Cerebellar nuclear complex (tissue), 1 donor: ENCODE measurements at places on chromosomes 12 and 14.

GRCh38 chr12:24551163-24551786 lies 397.6 kb downstream of the BCAT1 start:
- no peak for DNase-seq

GRCh38 chr12:74415633-74416032 lies 122.0 kb upstream of the ATXN7L3B start:
- DNase-seq: no peak

GRCh38 chr12:124604264-124604680 lies 36.9 kb upstream of the NCOR2 start:
- DNase-seq: no peak

DNA sequence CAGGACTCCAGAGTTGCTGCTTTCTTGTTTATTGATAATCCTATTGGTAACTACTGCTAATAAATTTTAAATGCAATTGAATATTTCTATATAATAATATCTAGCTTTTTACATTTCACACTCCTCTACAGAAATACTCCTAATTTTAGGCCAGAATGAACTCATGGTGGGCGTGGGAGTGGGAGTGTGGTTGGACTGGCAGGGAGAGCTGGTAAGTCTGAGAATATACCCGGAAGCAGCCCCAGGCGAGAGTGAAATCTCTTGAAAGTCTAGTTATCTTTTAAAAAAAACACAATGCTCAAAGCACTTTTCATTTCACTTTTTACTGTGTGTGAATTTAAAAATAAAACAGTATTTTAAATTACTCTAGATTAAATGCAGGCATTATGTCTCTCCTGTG lies 4.7 kb downstream of the TMEM263 start:
- DNase-seq: no peak

DNA sequence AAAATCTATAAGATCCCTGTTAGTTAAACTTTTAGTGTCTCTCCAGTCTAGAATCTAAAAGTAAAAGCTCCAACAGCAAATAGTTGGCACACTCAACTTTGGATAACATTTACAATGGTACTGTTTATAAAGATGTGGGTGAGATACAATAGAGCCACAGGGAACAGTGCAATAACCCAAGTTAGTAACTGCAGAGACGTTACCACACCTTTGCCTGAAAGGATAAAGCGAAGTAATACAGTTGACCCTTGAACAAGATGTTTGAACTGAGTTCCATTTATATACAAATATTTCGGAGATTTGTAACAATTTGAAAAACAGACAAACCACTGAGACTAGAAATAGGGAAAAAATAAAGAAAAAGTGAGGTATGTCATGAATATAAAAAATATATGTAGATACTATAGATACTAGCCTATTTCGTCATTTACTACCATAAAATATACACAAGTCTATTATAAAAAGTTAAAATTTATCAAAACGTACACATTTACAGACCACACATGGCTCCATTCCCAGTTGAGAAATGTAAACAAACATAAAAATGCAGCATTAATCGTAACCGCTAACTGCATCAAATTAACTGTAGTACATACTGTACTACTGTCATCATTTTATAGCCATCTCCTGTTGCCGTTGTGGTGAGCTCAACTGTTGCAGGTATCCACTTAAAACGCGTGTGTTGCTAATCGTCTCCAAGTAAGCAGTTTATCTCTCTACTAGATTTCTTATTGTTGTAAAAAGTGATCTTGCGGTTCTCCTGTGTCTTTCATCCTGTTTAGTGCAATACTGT lies 56.5 kb upstream of the HIF1A start:
- no peak for DNase-seq

DNA sequence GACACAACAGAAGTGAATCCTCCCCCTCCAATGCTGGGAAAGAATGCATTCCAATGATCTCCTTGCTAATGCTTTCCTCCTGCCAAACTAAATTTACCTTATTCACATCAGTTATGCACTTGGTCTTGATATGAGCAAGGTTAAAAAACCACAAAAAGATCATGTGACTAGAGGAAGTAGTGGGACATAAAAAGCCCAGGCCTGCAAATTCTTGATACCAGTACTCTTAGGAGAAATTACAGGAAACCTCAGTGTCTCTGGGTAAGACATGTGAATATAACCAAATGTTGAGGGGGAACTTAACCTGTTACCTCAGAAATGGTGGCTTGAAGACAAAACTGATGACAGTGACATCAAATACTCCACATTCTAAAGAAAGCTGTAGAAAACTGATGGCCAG lies 427.1 kb downstream of the RPS29 start:
- DNase-seq: no peak

DNA sequence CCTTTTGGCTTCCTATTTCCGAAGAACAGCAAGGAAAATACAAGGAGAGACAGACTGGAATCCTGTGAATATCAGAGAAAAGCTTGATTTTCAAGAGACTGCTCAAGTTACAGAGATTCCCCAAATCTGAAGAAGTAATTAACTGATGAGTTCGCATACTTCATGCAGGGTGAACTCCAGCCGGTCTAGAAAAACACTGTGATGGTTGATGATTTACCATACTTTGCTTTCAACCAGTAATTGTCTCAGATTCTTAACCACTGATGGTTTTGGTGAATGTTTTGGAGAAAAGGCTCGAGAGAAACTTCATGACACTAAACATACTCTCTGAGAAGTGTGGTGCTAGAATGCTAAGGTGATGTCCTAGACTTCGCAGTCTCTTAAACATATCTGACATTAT lies 4.4 kb upstream of the PLXNC1 start:
- DNase-seq: no peak

DNA sequence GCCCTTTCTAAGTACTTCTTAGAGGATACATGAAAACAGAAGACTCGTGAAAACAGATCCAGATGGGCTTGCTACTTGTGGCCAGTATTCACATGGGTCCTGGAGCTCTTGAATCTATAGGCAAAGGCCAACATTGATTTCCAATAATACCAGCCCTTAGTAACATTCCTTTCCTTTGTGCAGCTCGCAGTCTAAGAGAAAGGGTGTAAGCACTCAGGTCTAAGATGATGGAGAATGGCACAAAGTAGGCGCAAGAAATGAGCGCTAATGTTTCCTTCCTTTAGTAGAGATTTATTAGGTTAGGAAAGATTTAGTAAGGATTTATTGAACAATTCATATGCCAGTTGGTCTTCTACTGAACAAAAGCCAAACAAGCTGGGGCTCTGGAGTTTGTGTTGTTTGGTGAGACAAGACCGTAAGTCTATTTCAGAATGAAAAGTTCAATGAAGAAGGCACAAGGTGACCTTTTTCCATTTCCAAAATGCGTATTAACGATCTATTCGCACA lies 525 bp downstream of the RNU6-8 start:
- peak; percentile 56 for DNase-seq

DNA sequence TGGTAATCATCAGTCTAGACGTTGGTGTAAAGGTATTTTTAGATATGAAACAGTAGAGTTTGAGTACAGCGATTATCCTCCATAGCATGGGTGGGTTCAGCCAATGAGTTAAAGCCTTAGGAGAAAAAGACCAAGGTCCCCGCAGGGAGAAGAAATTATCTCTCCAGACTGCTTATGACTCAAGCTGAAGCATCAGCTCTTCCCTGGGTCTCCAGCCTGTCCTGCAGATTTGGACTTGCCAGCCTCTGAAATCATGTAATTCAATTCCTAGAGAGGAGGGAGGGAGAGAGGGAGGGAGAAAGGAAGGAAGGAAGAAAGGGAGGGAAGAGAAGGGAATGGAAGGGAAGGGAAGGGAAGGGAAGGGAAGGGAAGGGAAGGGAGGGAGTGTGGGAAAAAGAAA lies 12.0 kb upstream of the DTX1 start:
- DNase-seq: no peak

DNA sequence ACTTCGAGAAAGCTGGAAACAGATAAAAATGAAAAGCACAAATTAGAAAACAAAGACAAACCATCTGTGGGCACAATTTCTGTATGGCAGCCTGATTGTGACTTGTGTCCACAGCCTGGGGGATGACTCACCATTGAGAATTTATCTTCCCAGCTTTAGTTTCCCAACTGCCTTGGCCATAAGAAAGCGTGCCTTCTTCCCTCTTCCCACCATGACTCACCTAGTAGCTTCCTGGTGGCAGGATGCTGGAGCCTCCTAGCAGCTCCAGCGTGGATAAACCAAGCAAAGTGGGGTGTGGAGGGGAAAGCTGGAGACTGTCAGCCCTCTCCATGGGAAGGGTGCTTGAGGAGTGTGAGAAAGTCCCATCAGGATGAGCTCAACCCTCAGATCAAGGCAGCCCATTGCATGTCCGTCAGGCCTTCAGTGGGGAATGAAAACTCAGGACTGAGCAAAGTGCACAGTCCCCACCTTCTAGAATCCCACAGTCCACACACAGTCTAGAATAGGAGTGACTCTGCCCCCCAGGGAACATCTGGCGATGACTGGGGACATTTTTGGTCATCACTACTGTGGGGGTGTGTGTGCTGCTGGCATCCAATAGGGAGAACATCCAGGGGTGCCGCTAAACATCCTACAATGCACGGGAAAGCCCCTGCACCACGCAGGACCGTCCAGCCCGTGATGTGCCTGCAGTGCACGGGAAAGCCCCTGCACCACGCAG lies 22.4 kb upstream of the SERPINA6 start:
- DNase-seq: no peak

DNA sequence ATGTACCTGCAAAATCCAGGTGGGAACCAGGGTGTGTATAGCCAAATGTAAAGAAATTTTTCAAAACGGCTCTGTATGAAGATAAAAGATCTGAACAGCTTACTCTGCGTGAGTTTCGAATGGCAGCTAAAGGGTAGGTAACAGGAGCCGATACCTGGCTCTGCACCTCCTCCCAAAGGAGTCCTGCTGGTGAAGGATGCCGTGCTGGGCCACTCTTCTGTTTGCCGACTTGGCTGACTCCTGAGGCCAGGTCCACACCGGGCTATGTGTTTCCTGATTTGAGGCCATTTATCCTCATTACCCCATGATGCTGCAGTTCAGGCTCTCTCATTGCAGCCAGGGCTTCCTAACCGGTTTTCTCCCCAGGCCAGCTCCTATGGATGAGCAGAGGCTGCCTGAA lies 244.6 kb downstream of the SLC41A2 start:
- DNase-seq: no peak

DNA sequence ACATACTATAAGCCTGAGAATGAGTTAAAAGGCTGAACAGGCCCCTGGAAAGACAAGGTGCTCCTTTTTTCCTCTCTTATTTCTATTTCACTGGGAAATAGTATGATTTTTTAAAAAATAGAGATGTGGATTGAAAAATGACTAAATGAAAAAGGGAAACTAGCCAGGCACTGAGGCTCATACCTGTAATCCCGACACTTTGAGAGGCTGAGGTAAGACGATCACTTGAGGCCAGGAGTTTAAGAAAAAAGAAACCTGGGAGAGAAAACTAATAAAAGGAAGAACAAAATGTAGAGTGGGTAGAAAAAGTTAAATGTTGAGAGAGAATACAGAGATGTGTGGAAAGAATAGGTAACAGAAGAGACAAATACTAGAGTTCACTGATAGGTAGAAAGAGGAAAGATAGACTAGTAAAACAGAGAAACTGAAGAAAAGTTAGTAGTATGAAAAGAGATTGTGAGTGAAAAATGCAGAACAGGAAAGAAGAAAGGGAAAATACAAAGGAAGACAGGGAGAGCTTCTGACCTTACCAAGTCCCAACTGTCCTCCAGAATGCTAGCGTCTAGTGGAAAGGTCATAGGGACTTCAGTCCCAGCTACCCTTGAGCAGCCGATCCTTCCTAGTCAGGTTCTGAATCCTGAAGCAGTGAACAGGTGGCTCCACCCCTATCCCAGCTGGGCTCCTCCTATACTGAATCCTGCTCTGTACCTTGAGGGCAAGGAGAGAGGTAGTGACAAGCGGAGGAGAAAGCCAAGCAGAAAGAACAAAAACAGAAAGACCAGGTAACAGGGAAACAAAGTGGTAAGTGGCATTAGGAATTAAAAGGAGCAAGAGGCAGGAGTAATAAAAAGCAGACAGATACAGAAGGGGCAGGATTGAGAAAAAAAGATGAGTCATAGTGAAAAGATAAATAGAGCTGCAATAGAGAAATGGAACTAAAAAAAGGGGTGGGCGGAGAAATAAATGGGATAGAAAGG lies 7.3 kb downstream of the TMEM116 start:
- no peak for DNase-seq

GRCh38 chr12:5428332-5429221 lies 3.3 kb upstream of the NTF3 start:
- DNase-seq: no peak

DNA sequence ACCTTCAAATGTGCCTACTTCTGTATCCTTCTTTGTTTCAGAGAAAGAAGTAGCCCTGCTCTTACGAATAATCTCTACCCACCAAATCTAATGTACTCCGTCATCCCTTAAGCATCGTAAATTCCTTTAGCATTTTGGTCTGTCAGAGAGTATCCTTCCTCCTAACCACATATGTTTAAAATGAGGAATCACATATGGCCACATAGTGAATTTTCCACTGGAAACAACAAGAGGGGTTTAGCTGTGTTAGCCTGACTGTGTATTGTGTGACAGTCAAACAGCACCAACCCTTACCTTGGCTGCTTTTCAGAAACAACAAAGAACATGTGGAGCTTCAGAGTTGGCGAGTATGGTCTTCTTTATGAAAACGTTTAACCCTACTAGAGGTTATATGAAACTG lies 5.5 kb downstream of the LUM start:
- no peak for DNase-seq

DNA sequence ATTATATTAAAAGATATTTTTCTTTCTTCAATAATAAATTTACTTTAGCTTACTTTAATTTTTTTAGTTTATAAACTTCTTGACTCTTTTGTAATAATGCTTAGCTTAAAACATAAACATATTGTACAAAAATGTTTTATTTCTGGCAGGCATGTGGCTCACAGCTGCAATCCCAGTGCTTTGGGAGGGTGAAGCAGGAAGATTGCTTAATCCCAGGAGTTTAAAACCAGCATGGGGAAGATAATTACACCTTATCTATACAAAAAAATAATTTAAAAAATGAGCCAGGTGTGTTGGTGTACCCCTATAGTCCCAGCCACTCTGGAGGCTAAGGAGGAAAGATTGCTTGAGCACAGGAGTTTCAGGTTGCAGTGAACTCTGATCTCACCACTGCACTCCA lies 120.7 kb downstream of the GPHN start:
- DNase-seq: no peak

DNA sequence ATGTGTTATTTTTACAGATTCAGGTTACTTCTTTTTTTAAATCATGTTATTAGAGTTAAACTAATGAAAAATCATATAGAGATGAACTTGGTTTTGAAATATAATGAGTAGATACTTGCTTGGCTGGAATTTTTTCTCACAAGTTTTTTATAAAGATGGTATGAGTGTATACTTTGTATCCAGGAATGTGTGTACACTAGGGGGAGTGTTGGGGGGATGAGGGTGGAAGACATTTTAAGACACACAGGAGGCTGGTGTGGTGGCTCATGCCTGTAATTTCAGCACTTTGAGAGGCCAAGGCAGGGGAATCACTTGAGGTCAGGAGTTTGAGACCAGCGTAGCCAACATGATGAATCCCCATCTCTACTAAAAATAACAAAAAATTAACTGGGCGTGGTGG lies 23.2 kb downstream of the PPM1A start:
- DNase-seq: no peak

DNA sequence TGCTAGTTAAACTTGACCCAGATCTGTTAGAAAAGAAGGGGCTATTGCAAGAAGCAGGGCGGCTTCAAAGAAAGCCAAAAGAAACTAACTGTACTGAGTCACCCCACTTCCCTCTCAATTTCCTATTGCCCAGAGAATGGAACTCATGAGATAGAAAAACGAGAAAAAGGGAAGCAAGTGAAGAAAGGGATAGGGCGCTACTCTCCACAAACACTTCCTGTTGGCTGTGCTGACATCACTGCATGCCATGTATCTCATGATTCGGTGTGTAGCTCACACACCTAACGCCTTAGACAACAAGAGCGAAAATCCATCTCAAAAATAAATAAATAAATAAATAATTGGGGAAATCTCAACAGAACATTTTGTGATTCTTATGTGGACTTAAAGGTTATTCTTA lies 13.0 kb upstream of the P2RX4 start:
- DNase-seq: no peak
